ENCODE measurements at places on chromosomes 12 and 14. TPM values are rescaled to one million over a fixed set of nuclear protein-coding genes. Genes with fewer than 3 reads are reported as not detected.
A peak's percentile ranks its signal among the peaks of the same experiment; 100 is the strongest.

DNA sequence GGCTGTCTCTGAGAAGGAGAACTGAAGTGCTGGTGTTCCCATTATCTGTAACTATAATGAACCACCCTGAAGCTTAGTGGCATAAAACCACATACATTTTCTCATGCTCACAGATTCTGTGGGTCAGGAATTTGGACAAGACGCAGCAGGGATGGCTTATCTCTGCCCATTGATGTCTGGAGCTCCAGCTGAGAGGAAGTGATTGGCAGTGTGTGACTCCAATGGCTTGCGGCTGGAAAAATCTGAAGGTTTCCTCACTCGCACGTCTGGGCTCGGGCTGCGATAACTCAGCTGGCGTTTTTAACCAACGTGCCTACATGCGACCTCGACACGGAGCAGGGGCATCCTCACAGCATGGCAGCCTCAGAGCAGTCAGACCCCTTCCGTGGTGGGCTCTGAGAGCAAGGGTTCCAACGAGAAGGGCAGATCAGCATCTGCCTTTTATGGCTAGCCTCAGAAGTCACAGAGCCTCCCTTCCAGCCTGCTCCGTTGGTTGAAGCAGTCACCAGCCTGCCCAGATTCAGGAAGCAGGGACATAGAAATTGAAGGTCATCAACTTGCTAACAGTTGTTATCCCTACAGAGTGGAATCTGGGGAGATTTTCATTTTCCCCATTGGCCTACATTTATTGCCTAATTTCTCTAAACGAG lies 143.3 kb upstream of the BCL2L14 start:
- DNase-seq, result no peak

DNA sequence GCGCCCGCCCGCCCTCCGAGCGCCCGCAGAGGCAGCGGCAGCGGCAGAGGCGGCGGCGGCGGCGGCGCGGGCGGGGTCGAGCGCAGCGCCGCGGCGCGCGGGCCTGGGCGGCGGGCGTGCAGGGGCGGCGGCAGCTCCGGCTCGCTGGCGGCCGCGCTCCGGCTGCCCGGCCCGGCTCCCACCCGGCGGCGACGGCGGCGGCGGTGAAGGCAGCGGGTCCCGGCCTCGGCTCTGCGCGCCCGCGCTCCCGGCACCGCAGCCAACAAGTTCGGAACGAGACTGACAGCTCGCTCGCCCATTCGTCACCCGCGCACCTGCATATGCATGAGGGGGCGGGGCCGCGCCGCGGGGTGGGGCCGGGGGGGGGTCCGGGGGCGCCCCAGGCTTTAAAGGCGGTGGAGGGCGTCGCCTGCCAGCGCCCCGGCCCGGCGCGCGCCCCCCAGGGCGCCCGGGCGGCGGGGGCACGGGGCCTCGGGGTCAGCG lies at the start of gene JAG2:
JAG2 (minus strand) TSS at position 281 of the 483 bp plus-strand sequence. CDS start 356 bp downstream, outside the sequence.
- DNase-seq, result no peak

- no peak for DNase-seq
Observed at GRCh38 chr12:109926488-109927210, 26.6 kb downstream of the TCHP start.

- DNase-seq, result no peak
Observed at GRCh38 chr14:53652068-53652467, 304.6 kb downstream of the BMP4 start.

DNA sequence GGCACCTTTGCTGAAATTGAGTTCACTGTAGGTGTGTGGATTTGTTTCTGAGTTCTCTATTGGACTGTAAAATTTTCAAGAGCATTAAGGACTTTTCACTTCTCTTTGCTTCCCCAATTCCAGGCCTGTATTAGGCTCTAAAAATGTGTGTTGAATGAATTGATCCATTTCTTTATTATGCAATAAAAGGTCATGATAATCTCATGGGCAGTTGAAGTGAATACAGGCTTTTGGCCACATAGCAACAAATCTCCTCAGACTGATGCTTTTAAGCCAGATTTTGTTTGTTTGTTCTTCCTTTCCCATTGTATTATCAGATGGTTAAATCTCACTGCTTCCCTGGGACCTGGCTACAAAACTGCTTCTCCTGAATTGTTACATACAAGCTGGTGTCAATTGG lies 258.0 kb upstream of the FAR2 start:
- no peak for DNase-seq

DNA sequence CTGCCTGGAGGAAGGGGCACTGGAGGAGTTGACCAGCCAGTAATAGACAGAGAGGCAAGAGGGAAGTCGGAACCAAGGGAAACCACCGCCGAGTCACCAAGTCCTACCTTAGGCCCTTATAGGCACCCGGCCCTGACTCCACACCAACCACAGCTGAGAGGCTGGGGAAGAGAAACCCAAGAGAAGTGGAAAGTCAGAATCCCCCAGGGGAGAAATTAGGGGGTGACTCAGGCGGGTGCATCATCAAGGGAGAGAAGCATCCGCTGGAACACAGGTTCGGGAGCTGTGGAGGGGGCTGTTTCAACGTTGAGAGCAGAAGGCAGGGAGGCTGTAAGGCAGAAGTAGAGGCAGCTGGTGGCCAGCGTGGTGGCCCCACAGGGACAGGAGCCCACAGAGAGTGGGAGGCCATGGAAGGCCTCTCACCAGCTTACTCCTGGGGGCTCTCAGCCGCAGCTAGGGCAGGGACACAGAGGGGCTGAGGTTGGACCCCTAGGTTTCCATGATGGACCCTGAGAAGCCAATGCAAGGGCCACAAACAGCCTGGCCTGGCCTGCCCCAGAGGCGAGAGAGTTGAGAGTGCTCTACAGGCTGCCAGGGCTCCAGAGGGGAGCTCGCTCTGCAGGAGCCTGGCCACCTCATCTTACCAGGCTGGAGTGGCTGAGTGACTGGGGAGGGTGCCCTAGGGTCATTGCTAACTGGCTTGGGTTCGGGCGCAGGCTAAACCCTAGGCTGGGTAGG lies 1.4 kb upstream of the TRMT61A start:
- DNase-seq, result no peak

GRCh38 chr14:57486767-57487379 lies 6.8 kb downstream of the CCDC198 start:
- DNase-seq, result no peak

- DNase-seq, result no peak
Observed at GRCh38 chr14:64092940-64093339, 201.2 kb downstream of the ESR2 start.

- DNase-seq, result no peak
Observed at GRCh38 chr14:55688566-55688965, 108.6 kb downstream of the KTN1 start.

DNA sequence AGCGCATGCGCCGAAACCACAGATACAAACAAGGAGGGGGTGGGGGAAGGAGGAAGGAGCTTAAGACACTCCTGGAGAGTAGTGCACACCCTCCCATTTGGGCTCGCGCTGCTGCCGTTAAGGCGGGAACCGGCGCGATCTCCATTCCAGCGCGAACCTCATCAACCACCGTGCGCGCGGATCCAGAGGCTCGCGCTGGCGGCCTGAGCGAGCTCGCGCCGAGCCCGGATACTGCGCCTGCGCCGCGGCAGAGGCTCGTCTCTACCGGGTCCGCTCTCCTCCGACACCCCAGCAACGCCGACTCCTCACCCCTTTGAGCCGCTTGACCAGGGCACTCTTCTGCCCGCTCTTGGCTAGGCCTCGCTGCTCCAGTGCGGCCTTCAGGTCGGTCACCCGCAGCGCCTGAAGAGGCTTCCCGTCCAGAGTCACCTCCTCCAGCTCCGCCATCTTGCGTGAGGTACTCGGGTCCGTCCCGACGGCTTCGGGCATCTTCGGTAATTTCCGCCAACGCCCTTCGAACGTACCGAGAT lies at the start of gene ACIN1:
ACIN1 (minus strand) TSS at position 471 of the 530 bp plus-strand sequence; CDS start at position 447, 24 bp downstream.
- peak; percentile 80 for DNase-seq

DNA sequence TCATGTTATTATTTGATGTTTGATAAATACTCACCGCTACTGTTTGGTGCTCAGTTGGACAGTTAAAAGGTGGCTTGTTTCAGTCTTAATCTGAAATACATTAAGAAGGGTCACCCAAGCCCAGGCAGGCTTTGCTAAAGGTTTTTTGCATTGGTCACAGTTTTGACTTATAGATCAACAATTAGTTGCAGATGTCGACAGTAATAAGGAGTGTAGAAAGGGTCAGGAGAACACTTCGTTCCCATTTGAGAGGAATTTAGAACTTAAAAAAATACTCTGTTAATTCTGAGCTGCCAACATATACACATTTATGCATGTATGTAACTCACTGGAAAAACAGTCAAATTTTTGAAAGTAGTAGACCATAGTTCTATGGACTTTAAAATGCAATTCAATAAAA lies 130.3 kb downstream of the TMEM30B start:
- no peak for DNase-seq

DNA sequence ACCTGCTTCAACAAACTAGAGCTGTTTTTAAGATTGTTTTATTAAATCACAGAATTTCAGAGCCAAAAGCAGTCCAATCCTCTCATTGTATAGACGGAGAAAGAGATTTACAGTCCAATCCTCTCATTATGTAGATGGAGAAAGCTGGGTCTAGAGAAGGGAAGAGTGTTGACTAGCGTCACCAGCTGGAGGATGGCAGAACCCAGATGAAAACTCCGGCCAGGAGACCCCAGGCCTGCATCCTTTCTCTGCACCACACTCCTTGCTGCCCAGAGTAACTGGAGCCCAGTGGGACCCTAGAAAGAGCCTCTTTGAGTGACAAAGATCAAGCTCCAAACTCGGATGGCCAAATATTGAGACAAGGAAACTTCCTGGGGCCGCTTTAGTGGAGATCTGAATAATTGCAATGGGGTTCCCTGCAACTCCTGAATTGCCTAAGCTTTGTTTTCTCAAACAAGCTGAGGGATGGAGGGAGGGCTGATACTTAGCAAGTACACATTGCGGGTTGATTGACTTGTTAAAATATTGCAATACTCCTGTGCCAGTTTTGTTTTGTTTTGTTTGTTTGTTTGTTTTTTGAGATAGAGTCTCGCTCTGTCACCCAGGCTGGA lies 12.5 kb downstream of the AMDHD1 start:
- DNase-seq, result no peak

Gene CMKLR1
- 4.3 TPM for polyA plus RNA-seq

Gene STX2
- 27.8 TPM for polyA plus RNA-seq

Gene SAMD15
- polyA plus RNA-seq, result 6.3 TPM

Gene KRT77
- not detected for polyA plus RNA-seq

Gene PPM1H
- 27.7 TPM for polyA plus RNA-seq

Gene OTUB2
- polyA plus RNA-seq, result 4.7 TPM

Gene KLRD1
- 0.22 TPM for polyA plus RNA-seq

Gene FOXN4
- polyA plus RNA-seq, result 1.8 TPM

Gene KRT72
- polyA plus RNA-seq, result not detected
